HEK293T (cell line): ENCODE measurements at places on chromosomes 2 and 18.

GRCh38 chr2:222594679-222595078, 61.2 kb downstream of the FARSB start:
- no peak for DNase-seq

DNA sequence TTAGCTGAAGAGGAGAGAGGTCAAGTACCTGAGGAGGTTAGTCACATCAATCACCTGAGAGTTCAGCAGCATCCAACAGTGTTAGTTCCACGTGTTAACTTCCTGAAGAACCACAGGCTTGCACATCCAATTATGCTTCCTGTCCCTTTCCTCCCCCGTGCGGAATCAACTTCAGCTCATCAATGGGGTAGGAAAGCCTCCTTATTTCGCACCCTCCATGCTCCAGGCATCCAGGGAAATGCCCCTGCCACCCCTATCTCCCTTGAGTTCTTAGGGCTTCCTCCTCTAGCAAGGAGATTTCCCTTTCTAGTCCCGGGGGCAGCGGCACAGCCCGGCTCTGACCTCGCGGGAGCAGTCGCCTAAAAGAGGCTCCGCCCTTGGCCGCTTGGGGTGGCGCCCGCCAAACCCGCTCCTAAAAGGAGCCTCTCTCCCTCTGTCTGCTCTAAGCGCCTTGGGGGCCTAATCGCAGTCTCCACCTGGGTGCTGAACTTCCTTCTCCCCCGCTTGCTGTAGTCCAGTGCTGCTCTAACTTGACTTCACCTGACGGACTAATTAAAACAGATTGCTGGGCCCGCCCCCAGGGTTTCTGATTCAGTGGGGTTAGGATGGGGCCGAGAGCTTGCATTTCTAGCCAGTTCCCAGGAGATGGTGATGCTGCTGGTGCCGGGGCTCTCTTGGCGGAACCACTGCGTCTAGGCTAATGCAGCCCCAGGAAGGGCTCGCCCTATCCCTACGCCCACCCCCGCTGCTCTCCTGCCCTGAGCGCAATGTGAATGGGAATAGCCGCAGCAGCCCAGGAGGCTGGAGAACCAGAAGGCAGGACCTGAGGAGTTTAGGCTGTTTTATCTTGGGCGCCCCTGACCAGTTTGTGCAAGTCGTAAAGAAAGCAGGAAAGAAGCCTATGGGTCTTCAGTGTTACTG, 3.4 kb upstream of the TET3 start:
- DNase-seq: peak; percentile 64

- no peak for DNase-seq
Measured at GRCh38 chr18:77316008-77316407, 66.4 kb downstream of the GALR1 start.

DNA sequence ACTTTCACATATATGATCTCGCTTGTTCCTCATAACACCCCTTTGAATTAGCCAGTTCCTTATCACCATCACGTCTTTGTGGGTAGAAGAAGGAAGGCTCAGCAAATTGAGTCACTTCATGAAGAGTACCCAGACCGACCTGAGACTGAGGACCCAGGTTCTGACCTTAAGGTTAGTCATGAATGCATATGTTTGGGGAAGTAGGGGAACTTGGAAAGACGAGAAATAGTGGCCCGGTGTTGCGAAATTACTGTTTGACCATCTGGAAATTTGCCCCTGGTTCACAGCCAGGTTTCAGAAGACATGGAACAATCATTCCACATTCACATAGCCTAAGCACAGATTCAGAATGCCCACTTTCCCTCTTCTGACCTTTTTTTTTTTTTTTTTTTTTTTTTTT, 59.8 kb downstream of the MEIS1 start:
- DNase-seq: no peak

DNA sequence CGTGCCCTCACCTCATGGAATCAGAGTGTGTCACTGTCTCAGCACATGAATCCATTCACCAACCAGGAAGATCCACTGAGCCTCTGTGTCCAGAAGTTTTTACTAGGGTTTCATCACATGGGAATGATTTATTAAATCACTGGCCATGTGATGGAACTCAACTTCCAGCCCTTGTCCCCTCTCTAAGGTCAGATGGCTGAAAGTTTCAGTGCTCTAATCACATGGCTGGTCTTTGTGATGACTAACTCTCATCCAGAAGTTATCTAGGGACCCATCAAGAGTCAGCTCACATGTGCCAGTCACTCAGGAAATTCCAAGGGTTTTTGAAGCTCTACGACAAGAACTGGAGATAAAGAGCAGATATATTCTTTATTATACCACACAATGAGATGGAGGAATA, 140.5 kb upstream of the GYPC start:
- no peak for DNase-seq

GRCh38 chr2:75055820-75056675, 97.6 kb downstream of the POLE4 start:
- no peak for DNase-seq

- DNase-seq: no peak
Measured at GRCh38 chr2:53075760-53076159, 691.8 kb upstream of the CHAC2 start.

GRCh38 chr18:12606592-12607315, 51.2 kb downstream of the SPIRE1 start:
- no peak for DNase-seq

- DNase-seq: no peak
Measured at GRCh38 chr18:24613896-24614640, 153.6 kb downstream of the HRH4 start.

- no peak for DNase-seq
Measured at GRCh38 chr2:234293973-234294372, 202.9 kb downstream of the ARL4C start.

- no peak for DNase-seq
Measured at GRCh38 chr2:98775146-98775986, 44.4 kb upstream of the MGAT4A start.

DNA sequence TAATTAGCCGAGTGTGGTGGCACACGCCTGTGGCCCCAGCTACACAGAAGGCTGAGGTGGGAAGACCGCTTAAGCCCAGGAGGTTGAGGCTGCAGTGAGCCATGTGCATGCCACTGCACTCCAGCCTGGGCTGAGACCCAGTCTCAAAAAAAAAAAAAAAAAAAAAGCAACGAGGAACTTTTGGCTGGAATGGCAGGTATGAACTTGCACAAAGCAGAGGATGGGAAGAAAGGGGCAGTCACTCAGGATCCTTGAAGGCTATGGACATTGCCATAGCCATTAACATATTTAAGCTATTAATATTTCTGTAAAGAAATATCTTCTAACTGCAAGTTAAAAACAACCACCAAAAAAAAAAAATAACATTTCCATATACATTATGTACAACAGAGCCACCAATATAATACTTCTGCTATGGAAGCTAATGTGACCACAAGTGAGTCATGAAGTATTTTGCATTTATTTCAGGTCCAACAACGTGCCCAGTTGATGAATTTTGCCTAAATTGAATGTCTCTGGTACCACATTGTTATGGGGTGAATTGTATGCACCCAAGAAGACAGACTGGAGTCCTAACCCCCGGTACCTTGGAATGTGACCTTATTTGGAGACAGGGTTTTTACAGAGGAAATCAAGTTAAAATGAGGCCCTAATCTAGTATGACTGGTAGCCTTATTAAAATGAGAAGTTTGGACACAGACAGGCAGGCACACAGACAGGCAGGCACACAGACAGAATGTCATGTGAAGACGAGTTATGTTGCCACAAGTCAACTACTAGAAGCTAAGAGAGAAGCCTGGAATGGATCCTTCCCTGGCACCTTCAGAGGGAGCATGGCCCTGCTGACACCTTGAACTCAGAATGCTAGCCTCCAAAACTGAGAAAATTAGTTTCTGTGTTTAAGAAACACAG, 102.8 kb downstream of the RBMS1 start:
- no peak for DNase-seq

DNA sequence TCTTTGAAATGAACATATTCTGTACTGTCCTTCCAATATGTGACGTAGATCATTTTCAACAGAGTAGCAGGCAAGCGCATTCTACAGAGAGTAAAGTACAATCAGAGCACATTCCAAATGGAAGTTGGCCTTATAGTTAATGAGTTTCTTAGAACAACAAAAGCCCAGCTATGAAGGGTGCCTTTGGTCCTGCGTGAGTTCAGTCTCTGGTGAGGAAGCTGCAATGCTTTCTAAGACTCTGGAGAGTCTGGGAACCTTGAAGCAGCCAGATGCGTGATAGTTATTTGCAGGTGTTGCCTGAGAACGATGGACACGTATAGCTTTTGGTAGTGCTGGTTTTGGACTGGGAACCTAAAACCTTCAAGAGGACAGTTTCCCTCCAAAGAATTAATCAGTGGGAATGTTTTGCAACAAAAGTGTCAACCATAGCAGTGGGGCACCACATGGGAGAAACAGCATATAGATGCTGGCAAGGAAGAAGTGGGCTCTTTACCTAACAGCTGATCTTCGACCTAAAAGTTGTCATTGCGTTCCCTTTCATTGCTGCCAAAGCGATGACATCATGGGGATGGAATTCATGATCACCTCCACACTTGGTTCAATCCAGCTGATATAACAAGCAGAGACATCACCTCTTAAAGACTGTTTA, 9.3 kb upstream of the SNORC start:
- DNase-seq: no peak

- DNase-seq: no peak
Measured at GRCh38 chr18:62371436-62371835, 46.3 kb downstream of the TNFRSF11A start.
